Left ventricle myocardium superior (tissue), 1 donor: ENCODE measurements at places on chromosomes 12 and 14. TPM values are rescaled to one million over a fixed set of nuclear protein-coding genes. Genes with fewer than 3 reads are reported as not detected.

GRCh38 chr12:66152732-66153131 is 17.1 kb downstream of the TMBIM4 start:
- DNase-seq = no peak

GRCh38 chr12:64656429-64656828 is 46.1 kb downstream of the RASSF3 start:
- no peak for DNase-seq

GRCh38 chr14:20624495-20625070 is 16.9 kb downstream of the OR6S1 start:
- DNase-seq = peak; percentile 60

- peak; percentile 72 for DNase-seq
Measured at GRCh38 chr14:75561013-75561432, 17.4 kb upstream of the FLVCR2 start.

GRCh38 chr14:53032161-53032803 is 81.4 kb upstream of the FERMT2 start:
- no peak for DNase-seq

DNA sequence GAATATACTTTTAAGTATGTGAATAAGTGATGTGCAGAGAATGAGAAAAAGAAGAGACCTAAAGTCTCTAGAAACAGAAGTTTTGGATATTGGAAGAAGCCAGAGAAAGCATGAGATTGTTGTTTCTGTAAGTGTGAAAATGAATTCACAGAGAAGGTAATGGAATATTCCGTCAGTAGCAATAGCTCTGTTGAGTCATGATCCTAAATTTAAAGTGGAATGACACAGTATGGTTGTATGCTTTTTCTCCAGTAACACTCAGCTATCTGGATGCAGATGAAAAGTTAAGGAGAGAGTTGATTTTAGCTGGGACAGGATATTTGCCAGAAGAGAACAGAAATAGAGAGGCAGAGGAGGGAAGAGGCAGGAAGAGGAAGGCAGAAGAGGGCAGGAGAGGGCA is 1166.3 kb downstream of the GALC start:
- no peak for DNase-seq

GRCh38 chr14:93906341-93907329 is 20.5 kb upstream of the FAM181A start:
- DNase-seq = peak; percentile 51

DNA sequence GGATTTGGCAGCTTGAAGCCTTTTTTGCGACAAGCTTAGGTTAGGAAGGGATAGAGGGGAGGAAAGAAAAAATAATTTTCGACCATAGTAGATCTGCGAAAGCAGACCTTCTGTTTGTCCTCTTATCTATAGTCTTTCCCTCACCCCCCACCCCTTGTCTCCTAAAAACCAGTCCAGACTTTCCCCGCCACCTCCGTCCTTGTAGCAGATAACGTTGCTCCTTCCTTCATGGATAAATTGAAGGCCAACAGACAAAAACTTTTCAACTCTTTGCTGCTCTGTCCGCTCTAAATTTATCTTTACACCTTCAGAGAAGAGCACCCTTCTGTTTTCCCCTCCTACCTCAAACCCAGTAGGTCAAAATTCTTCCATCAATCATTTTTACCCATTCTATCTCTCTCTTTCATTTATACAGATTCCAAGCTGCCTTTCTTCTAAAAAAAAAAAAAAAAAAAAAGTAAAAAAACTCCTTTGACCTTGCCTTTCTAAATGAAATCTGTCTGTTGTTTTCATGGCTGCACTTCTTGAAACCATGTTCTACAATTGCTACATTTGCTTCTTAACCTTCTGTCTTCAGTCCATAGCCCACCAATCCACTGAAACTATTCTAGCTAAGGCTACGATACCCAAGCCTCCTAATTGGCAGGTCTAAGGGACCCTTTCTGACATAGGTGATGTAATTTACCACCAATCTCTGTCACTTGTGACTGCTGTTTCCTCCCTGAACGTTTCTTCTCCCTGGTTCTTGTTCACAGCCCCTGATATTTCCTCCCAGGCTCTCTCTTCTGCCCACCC is 11.1 kb upstream of the NEMF start:
- DNase-seq = no peak

- no peak for DNase-seq
Measured at GRCh38 chr14:77110286-77110685, 12.2 kb downstream of the CIPC start.

DNA sequence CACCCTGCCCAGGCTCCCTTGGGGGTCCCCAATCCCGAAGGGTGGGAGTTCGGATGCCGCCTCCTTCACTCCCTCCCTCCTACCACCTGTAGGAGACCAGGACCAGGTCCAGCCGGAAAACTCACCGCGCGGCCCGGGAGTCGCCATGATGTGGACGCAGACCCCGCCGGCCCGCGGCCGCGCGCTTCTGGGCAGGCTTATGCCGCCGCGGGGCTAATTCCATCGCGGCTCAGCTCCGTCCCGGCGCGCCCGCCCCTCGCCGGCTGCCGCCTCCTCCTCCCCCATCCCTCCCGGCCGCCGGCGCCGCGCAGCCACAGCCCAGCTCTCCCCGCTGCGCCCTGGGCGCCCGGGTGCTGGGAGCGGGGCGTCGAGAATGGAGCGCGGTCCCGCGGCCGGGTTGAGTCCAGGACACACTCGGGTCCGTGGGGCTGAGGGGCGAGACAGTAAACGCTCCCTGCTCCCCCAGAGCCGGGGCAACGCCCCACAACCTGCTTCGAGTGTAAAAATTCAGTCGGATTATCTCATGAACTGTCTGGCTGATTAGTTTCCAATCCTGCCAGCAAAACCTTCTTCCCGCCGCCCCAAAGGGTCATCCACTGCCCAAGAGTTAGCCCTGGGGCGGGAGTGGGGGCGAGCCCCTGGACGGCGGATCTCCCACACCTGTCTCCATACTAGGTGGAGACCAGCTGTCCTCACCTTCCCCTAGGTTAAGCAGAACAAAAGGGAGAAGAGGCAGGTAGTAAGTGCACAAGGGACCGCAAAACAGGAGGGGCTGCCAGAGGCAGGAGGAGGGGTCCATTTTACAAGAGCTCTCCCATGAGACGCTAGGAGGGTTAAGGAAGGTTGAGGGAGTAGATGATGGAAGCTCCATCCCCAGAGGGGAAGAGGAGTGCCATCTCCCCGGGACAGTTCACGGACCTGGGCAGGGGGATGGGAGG is at the start of gene ANO2:
TSS of gene ANO2 (minus strand) at position 189 of the 938 bp plus-strand sequence. CDS start at position 147, 42 bp downstream.
- peak; percentile 40 for DNase-seq

GRCh38 chr14:34931206-34931605 is 51.6 kb upstream of the SRP54 start:
- DNase-seq = no peak

DNA sequence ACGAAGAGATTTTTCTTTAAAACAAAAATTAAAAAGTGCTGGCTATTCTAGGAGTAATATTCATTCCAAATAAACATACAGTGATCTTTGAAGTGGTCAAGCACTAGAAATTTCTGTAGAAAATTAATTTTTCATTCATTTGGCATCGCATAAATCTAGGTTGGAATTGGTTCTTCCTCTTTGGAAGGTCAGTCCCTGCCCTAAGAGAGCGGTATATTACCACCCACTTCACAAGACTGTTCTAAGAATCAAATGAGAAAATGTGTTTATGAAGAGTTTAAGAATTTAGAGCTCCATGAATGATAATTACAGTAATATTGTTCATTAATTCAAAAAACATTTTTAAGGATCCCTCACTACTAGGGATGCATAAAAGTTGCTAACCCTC is 444 bp upstream of the GEMIN2 start:
- no peak for DNase-seq

Gene PTPRO
- 0.94 TPM for total RNA-seq

Gene SLCO1B1
- total RNA-seq = not detected

Gene CLEC14A
- 33.1 TPM for total RNA-seq

Gene DHRS2
- not detected for total RNA-seq

Gene SERPINA3
- 63.5 TPM for total RNA-seq

Gene VWF
- 275 TPM for total RNA-seq

Gene ARPC3
- 82.3 TPM for total RNA-seq

Gene MED6
- 18.6 TPM for total RNA-seq
